ENCODE measurements at places on chromosomes 5 and 9.

DNA sequence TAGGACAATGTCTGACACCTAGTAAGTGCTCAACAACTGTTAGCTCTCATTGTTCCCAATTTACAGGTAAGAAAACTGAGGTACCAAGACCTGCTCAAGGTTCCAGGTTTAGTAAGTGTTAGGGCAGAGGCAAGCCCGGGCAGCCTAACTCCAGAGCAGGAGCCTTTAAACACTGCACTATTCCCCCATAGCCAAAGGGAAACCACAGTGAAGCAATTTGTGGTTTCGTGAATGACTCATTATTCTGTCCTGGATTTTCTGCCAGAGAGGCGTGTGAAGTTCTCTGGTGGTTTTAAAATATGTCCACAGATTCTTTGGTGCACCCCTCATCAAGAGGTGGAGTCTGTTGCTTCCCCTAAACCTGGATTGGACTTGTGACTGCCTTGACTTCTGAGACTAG is 1.0 kb upstream of the MCC start:
- no peak for DNase-seq

- DNase-seq = no peak
Observed at GRCh38 chr9:20760246-20760891, 76.3 kb downstream of the FOCAD start.

DNA sequence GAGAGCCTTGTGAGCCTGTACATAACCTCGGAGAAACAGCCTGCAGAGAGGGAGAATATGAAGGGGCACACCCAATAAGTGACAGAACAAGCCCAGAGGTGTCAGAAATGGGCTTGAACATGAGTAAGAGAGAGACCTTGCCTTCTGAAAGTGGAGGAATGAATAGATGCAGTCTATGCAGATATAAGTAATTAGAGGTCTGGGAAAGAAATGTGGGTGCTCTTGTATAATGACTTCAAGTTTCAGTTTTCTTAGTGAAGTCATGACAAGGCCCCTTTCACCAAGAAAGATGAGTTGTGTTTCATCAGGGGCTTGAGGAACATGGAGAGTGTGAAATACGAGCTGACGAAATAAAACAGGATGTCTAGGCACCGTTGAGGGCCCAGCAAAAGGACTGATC is 15.1 kb downstream of the GRAMD2B start:
- no peak for DNase-seq

GRCh38 chr5:38079620-38080402 is 178.5 kb upstream of the EGFLAM start:
- no peak for DNase-seq

DNA sequence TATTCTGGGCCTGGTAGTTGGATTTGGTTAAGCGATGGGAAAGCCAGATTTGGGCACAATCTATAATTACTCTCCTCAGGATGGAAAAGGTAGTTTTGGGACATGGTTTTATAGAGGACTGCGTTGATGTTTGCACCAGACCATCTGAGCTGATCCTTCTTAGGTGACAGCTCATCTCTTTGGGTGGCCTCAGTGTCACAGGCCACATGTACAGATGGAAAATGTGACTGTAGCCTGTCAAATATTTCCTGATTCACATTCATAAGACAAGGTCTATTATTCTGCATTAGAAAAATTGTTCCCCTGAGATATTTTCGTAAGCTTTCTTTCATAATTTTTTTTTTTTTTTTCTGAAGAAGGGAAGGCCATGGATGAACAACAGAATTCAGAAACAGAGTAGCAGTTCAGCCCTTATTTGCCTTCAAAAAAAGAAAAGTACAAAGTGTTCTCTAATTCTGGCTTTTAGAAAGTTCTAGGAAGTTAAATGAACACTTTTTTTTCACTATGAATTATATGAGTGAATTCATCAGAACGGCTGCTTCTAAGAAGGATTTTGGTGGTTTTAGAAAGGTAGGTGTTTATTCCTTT is 81.0 kb downstream of the NNT start:
- DNase-seq = no peak

DNA sequence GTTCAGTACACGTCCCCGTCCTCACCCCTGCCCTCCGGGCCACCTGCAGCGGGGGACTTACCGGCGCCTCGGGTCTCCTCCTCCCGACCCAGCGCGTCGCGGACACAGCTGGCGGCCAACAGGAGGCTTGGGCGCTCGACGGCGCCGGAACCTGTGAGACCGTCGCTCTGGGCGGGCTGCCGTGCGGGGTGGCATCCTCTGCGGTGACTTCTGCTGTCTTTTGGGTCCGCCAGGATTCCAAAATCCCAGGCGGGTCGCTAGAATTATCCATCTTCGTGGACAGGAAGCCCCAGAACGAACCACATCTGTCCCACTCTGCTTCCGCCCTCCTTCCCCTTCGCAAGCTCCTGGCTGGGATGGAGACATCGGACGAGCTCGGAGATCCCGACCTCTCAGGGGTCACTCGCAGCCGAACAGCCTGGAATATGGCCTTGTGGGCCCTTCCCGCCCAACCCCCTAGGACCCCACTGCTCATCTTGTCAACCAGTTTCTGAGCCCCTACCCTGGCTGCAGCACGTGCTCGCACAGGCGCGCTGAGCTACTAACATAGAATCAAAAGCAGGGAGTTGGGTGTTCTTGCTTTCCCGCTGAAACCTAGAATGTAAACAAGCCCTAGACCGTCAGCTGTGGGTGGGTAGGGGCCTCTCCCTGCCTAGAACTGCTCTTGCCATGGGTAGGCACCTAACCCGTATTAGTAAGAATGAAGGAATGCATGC is 947 bp upstream of the MARCHF3 start:
- DNase-seq = peak; percentile 16

DNA sequence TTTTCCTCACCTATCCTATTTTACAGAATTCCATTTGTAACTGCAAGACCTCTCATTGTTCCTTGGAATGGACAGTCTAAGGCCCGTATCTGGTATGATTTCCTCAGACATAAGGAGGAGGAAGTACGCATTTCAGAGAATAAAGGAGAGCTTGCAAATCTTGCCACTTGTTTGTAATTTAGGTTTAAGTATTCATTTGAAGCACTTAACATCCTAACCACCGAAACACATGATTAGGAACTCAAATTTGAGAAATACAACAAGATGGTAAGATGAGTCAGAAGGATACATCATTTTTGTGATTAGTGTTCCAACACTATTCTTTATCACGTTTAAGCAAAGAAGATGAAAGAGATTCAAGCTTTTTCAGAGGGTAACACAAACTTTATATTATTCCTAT is 3.9 kb upstream of the ZCCHC9 start:
- DNase-seq = no peak

- no peak for DNase-seq
Observed at GRCh38 chr9:33147416-33148169, 19.5 kb downstream of the B4GALT1 start.

- no peak for DNase-seq
Observed at GRCh38 chr5:113909782-113910181, 396.3 kb downstream of the YTHDC2 start.

DNA sequence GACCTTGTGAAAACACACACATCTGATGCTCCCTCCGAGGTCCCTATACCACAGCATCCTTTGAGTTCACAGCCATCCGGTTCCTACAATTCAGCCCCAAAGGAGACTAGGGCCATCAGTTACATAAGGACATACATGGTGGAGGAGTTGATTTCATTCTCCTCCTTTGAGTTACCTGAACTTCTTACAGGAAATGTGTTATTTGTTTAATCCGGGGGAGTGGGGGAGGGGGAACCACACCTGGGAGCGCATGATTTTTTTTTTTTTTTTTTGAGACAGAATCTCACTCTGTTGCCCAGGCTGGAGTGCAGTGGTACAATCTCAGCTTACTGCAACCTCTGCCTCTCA is 30.7 kb downstream of the SEMA4D start:
- DNase-seq = no peak

- no peak for DNase-seq
Observed at GRCh38 chr5:10447041-10447440, 5.4 kb downstream of the ROPN1L start.

DNA sequence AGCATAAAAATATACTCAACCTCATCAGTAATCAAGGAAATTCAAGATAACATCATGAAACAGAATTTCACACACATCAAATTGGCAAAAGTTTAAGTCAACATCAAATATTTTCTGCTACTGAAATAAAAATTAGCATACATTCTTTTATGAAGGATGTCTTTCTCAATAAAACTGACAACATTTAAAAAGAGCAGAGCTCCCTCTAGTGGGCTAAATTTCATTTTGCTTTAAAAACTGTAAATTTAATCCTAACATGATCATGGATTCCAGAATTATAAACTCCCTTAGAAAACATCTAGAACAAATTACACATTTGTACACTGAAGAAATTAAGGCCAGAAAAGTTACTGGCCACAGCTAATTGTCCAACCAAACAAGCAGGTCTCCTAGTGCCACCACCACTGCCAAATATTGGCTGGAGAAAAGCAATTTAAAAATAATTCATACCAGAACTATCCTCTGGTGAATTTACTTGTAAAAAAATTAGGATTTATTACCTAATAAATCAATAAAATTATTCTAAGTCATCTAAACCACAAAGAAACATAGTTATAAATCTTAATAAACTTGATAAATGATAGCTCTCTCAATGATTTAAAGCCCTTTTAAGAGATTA is 31.2 kb downstream of the DEPDC1B start:
- DNase-seq = no peak

DNA sequence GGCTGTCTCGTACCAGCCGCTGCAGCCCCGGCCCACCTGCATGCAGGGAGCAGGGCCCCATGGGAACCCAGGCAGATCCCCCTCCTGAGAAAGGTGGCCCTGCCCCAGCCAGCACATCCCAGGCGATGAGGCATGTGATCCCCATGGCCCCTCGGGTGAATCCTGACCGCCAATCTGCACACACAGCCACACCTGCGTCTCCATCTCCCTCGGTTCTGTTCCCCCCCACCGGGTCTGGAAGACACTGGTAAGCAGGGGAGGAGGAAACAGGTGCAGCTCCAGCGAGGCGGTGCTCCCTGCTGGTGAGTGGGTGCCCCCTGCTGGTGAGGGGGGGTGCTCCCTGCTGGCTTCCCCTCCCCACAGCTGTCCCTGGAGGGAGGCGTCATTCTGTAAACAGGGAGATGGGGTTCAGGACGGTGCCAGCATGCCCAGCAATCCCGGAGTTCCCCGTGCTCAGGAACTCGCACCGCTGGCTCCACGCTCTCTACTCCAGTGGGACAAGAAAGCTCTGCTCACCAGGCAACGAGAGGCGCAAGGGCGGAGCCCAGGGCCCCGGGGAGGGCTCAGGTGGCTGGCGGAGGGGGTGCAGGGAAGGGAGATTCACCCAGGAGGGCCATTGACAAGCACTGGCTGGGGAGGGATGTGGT is 28.4 kb upstream of the SLC12A7 start:
- peak; percentile 68 for DNase-seq

DNA sequence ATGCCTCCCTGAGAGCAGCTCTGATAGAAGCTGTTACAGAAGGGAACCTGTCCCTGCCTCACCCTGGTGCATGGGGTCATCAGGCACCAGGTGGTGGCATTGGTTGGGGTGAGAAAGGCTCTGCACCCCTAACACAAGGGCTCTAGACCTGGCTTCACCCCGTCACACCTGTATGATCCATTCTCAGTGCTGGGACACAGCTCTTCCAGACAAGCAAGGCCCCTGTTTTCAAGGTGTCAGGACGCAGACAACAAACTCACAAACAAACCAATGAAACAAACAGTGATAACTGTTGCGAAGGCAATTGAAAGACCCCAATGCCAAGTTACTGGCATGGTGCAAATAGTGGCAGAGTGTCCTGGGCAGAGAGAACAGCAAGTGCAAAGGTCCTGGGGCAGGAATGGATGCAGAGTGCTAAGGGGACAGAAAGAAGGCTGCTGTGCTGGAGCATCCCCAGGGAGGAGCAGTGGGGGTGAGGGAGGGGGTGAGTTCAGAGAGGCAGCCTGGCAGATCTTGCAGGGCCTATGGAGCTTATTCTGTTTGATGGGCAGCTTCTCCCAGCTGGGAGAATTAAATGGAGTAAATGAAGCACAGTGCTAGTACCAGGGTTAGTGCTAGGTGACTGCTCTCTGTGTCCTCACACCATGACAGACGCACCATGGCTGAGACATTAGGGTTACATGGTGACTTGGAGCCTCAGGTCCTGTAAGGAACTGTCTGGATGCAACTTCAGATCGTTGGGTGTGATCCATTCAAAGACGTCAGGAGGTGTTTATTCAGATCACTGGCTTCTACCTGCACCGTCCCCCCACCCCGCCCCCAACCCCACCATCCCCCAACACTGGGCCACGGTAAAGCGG is 67.9 kb upstream of the UNC5A start:
- no peak for DNase-seq

DNA sequence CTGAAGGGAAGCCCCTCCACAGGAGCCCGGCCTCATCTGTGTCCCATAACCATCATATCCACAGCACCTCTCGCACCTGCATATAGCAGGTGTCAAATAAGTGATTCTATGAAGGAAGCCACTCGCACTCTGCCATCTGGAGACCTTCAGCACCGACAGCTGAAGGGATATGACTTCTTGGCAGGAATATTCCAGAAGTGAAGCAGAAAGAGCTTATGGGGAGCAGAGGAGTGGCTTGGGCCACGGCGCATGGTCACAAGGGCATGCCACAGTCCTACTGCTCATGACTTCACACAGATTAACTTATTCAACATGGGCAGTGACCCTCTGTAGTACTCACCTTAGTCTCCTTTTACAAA is 80.9 kb downstream of the NSUN2 start:
- DNase-seq = no peak

DNA sequence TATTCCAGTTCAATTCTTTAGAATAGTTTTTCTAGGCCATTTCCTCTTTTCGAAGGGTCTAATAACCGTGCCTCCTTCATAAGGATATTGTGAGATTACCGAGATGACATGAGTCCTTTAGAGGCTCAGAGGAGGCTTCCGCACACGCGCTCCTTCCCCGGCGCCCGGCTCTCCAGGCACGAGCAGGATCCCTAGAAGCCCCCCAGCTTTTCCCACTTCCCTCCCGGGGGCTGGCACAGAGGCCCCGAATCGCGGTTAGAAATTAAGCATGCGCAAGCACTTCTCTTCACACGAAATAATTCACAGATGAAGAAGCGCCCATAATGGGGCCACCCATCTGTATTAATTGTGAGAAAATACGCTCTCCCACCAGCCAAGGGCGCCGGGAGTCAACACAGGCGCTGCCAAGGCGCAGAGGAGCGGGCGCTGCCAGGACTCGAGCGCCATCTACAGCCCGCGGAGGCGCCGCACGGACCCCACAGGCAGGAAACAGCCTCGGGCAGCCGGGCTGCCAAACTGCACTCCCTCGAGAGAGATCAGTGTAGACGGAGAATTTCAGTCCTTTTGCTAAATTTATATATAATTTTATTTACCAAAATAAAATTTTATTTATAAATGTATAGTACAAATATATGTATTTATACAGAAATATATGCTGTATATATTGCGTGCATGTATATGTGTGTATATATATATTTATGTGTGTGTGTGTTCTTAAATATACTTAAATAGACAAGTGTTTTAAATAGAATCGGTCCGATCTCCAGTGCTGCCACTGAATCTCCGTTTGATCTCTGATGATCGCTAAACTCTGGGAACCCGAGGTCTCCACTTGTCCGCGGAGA is 258.1 kb upstream of the NFIL3 start:
- peak; percentile 26 for DNase-seq
